Neural progenitor cell (in vitro differentiated cells): ENCODE measurements at places on chromosomes 4 and X.

DNA sequence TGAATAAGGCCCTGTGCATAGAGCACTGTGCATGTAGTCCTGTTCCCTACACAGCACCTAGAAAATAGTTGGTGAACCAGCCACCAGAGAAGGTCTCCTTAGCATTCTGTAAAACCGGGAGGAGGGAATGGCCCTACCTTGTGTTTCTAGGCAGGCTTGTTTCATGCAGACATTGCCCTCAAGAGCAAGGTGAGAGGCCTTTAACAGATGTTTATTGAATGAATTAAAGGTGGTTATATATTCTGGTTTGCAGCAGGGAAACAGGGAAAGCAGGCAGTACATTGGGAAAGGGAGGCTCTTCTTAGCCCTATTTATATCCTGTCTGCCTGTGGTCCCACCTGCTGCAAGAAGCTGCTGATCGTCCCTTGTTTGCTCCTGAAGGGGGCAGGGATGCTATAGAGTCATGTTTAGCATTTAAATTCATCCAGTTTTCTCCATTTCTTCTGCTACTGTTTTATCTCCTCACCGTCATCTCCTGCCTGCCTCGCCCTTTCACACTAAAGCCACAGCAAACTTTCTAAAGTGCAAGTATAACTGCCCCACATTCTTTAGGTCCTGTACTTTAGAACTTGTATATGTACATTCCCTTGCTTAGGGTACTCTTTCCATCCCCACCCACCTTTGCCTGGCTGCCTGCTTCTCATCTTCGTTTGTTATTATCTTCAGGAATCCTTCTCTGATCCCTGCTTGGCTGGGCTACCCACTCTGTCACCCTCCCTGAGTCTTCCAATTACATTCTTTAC is 60.3 kb downstream of the EGF start:
- DNase-seq = peak; percentile 13

- DNase-seq = no peak
These were observed 512.5 kb upstream of the HTR2C start for GRCh38 chrX:114071412-114071811.

DNA sequence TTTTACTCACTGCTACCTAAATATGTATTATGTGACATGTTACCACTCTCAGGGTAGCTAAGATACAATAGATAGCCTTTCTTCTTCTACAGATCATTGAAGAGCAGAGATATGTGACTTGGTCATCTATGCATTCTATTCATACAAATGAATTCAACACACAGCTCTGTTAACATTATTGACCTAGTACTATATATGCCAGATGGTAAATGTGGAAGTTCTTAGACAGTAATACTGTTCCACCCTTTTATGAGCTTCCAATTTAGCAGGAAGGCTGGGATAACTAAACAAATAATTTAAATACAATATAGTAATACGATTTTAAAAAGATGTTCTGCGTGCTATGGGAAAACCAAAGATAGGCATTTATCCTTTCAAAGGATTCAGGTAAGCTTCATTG is 76.0 kb downstream of the SYTL5 start:
- DNase-seq = no peak

DNA sequence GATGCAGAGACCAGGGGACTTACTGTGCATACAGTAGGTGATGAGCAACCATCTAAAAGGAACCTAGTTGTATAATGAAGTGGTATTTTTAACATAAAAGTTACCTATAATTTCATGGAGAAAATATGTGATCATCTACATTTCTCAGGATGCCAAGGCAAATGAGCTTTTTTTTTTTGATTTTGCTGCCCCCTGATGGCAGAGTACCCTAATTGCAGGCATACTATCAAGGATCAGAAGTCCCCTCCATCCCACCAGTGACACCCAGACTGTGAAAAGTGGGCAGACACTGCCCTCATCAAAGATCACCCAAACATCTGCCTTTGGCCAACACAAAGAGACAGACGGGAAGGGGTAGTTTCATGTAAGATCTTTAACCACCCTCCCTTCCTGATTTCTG is 9.6 kb upstream of the ABLIM2 start:
- no peak for DNase-seq

- peak; percentile 81 for DNase-seq
These were observed 41.0 kb upstream of the SH3RF1 start for GRCh38 chr4:169311643-169312365.

DNA sequence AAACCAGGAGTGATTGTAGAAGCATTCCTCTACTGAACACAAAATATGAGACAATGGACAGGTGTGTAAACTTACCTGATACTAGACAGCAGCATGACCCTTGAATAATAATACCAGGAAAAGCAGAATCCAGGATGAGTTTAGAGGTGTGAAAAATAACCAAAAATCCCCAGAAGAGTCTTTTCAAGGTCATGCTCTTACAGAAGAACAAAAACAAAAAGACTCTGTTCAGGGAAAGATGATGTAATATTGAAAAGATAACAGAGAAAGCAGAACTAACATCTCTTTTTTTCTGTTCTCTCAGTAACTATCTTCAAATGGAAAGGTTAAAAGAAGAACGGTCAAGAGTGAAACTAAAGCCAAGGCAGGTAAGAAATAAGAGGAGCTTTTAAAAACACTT is 14.0 kb upstream of the ARHGAP10 start:
- no peak for DNase-seq

DNA sequence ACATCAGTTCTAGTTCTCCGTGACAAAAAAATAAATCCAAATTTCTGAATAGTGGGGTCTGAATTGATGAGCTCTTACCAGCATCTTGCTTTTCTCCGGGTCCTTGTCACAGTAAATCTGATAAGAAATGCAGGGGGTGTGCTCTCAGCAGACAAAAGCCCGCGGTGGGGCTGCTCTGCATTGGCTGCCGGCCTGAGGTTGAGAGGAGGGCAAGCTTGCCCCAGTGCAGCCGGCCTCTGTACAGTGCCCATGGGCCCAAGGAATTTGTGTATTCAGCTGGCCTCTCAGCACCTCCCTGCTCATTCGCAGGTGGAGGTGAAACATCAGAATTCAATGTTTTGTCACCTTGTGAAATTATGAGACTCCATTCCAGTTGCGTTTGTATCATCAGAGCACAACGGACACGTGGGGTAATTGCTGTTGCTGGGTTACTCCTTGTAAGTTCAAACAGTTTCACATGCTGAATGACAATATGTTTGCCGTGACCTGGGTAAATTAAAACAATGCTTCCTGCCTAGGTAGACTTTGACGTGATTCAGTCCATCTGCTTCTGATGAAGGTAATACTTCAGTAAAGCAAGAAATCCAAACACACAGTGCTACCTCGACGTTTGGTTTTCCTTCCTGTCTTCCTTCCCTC is 596.4 kb downstream of the MID1IP1 start:
- DNase-seq = peak; percentile 58

GRCh38 chr4:76723373-76723772 is 174.6 kb downstream of the SOWAHB start:
- no peak for DNase-seq

- DNase-seq = no peak
These were observed 225.0 kb upstream of the CXXC4 start for GRCh38 chr4:104719539-104720230.

GRCh38 chrX:107547621-107548020 is 80.7 kb upstream of the PRPS1 start:
- DNase-seq = no peak

DNA sequence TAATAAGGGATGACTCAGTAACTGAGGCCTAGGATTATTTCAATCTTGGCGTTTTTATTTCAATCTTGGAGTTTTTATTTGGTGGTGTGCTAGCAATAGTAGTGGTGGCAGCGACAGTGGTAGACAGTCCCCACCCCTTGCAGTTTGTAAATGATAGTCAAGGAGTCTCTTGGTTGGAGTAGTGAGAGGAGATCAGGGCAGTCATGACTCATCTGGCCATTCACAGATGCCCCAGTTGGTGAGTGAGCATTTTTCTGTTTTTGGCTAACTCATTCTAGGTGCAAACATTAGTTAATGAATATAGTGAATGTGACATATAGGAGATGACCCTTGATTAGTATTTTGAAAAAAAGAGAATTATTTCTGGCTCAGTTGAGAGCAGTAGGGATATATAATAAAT is 93.5 kb upstream of the ADAD1 start:
- no peak for DNase-seq

GRCh38 chr4:48109413-48110263 is 24.4 kb downstream of the TXK start:
- DNase-seq = peak; percentile 70

DNA sequence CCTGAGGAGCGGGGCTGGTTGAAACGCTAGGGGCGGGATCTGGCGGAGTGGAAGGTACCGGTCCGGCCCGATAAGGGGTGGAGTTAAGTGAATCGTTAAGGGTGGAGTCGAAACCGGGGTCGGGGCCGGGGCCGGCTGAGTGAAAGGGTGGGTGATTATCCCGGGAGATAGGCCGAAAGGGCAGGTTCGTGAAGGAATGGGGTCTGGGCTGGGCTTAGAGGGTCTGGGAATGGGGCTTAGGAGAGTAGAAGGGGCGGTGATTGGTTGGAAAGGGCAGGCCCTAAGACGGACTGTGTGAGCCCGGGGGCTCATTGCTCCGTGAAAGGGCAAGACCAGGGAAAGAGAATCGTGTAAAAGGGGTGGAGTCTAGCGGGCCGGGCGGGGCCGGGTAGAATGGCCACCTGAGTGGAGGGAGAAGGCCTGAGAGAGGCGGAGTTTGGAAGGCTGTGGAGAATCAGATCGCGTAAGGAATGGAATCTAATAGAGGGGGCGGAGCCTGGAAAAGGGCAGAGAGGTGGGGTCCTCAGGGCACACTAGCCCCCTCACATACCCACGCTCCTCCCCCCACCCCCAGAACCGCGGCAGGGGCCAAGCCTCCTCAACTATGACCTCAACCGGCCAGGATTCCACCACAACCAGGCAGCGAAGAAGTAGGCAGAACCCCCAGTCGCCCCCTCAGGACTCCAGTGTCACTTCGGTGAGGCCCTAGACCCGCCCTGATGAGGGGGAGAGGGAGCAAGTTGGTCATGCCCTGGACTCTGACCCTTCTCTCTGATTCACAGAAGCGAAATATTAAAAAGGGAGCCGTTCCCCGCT is 430 bp downstream of the HDAC6 start:
- peak; percentile 89 for DNase-seq

GRCh38 chrX:134650701-134651100 is 7.6 kb downstream of the PLAC1 start:
- DNase-seq = no peak

DNA sequence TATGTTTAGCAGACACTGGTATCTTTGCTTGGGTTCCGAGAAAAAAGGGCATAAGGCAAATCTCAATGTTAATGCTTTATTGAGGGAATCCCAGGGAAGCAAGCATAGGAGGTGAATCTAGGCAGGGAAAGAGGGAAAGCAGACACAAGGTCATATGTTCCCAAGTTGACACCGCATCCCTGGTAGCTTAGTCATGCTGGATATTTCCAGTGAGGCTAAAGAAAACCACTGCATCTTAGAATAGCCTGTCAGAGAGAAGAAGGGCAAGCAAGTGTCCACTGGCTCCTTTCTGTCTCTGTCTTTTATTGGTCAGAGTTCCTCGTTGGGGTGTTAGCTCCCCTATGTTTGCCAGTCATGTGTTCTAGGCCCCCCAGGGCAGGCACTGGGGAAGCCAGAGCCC is 104.7 kb downstream of the NKX6-1 start:
- DNase-seq = no peak

- DNase-seq = peak; percentile 8
These were observed 18.0 kb downstream of the FAM9A start for GRCh38 chrX:8783097-8783713.

DNA sequence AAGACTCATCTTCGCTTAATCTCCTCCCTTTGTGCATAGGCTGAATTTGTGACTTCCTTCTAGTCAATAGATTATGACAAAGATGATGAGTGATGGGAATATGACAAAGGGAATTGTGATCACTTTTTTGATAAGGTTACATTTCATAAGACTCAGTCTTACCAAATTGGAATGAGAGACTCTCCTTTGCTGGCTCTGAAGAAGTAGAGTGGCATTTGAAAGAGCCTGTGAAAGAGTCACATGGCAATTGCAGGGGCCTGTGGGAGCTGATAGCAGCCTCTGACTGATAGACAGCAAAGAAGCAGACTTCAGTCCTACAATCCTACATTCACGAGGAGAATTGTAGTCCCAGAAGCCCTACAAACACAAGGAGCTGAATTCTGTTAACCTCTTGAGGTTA is 44.9 kb upstream of the ADAMTS3 start:
- DNase-seq = peak; percentile 2
